ENCODE measurements at places on chromosomes 12 and 14. TPM values are rescaled to one million over a fixed set of nuclear protein-coding genes. Genes with fewer than 3 reads are reported as not detected.

- DNase-seq: no peak
Measured at GRCh38 chr12:131675126-131676080, 35.5 kb upstream of the SFSWAP start.

- no peak for DNase-seq
Measured at GRCh38 chr12:122001466-122002209, 20.0 kb upstream of the BCL7A start.

- no peak for DNase-seq
Measured at GRCh38 chr14:102849526-102850379, 72.5 kb downstream of the TRAF3 start.

GPR132 gene
- 43.4 TPM for total RNA-seq

SYCP3 gene
- 0.47 TPM for total RNA-seq

All from T-helper 17 cell (primary cell).